ENCODE measurements at places on chromosomes 2 and 18. TPM values are rescaled to one million over a fixed set of nuclear protein-coding genes. Genes with fewer than 3 reads are reported as not detected.
A peak's percentile ranks its signal among the peaks of the same experiment; 100 is the strongest.

- H3K36me3 ChIP-seq, result no peaks in the 10 kb centered on the region
- peak; percentile 81 for DNase-seq
- peaks cover 3% of the 10 kb centered on the region for H3K27me3 ChIP-seq
- H3K27ac ChIP-seq, result no peak overlapping the region
Measured at GRCh38 chr2:147331790-147332419, 512.9 kb upstream of the ACVR2A start.

GRCh38 chr2:169808221-169808620, 9.6 kb downstream of the SSB start:
- no peaks in the 10 kb centered on the region for H3K4me1 ChIP-seq
- no peak overlapping the region for H3K27ac ChIP-seq

DNA sequence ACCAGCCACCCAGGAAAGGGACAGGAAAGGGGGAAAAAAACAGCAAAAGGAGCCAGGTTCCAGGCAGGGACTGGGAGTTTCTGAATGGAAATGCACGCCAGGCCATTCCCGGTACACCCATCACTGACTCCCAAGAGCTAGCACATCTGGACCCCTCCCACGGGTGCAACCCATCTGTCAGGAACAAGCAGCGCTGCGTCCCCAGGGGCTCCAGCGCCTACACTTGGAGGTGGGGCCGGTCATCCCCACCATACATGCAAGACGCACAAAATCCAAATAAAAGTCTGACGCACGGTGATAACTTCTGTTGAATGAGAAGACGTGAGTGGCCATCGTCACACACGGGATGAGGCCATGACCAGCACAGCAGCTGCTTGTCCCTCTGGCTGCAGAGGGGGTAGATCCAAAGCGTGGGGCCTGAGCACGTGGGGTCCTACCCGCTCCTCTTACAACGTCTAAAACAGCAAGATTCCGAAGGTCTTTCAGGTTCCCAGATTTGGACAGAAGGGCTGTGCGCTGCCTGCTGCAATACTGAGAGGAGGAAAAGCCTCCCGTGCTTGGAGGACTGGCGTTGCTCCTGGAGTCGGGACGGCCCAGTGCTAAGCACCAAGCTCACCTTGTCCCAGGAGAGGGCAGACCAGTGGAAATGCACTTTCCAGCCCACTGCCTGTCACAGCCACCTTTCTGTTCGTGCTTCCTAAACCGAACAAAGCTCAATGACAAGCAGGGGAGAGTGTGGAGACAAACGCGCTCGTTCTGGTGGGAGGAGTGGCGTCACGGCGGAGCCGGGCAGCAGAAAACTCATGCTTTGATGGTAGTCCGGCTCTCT, 68.9 kb downstream of the NDUFA10 start:
- DNase-seq, result no peak
- H3K36me3 ChIP-seq, result peaks cover 6% of the 10 kb centered on the region
- H3K27ac ChIP-seq, result no peak overlapping the region
- H3K27me3 ChIP-seq, result no peaks in the 10 kb centered on the region
- no peak overlapping the region for H3K4me3 ChIP-seq
- H3K4me1 ChIP-seq, result no peaks in the 10 kb centered on the region

DNA sequence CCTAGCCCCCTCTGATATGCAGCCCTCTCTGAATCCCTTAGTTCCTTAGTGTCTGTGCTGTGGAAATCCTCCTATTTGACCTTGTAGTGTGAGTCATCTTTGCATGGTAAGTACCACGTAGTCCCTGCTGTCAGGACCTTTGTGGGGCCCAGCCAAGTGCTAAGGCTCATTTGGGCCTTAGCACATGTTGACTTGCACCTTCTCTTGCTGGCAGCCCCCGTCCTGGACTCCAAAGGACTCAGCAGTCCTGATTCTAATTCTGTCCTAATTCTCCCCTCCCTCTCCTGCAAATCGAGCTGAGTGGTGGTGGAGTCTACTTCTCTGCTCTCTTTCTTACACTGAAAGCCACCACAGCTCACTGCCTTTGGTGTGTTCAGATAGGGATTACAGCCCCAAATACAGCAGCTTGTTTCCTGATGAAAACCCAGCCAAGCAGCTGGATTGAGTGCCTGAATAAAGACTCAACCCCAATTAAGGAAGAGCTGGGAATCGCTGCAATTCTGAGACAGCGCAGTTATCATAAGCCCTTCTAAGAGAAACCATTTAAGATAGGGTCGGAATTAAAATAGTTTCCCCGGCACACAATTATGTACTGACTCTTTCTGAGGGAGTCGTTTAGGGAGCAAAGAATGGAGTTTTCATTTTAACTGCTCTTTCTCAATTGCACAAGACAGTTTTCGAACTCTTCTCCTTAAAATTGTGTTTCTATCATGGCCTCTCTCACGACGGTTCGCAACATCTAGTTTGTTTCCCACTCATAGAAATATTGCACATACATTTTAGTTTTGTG, 215.6 kb upstream of the TNP1 start:
- no peak overlapping the region for H3K27ac ChIP-seq
- DNase-seq, result no peak
- H3K27me3 ChIP-seq, result no peaks in the 10 kb centered on the region
- H3K36me3 ChIP-seq, result no peaks in the 10 kb centered on the region

THOC1 gene
- total RNA-seq, result 78.9 TPM

POU3F3 gene
- not detected for total RNA-seq

DNA sequence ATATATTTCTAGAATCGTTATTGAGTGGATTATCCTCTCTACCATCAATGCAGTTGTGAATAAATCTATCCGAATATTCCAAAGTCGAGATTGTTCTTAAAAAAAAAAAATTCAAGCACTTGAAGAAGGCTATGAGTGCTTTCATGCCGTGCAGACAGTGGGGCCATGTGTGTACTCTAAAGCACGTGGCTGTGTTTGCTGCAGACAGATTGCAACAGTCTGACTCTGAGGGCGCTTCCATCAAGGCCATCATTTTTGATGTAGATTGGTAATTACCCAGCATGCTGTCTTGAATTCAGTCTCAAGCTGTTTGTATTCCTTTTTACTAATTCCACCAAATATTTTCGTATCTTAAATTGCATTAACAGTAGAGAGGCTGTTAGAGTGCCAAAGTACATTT, 325.9 kb upstream of the LINC00305 start:
- H3K27ac ChIP-seq, result no peak overlapping the region
- no peak overlapping the region for H3K4me3 ChIP-seq
- no peaks in the 10 kb centered on the region for H3K4me1 ChIP-seq
- no peaks in the 10 kb centered on the region for H3K27me3 ChIP-seq
- H3K36me3 ChIP-seq, result no peaks in the 10 kb centered on the region

GRCh38 chr2:98072442-98072841, 14.5 kb upstream of the VWA3B start:
- no peak overlapping the region for H3K4me3 ChIP-seq
- no peaks in the 10 kb centered on the region for H3K4me1 ChIP-seq
- no peaks in the 10 kb centered on the region for H3K36me3 ChIP-seq
- H3K27me3 ChIP-seq, result peaks cover 3% of the 10 kb centered on the region
- H3K27ac ChIP-seq, result no peak overlapping the region

- DNase-seq, result no peak
- H3K27me3 ChIP-seq, result no peaks in the 10 kb centered on the region
- no peak overlapping the region for H3K4me3 ChIP-seq
Measured at GRCh38 chr2:119234021-119235019, 10.7 kb downstream of the STEAP3 start.

NCK2 gene
- 85.8 TPM for total RNA-seq

GRCh38 chr2:5748391-5748790, 56.2 kb downstream of the SOX11 start:
- no peaks in the 10 kb centered on the region for H3K27me3 ChIP-seq
- H3K36me3 ChIP-seq, result no peaks in the 10 kb centered on the region
- no peak overlapping the region for H3K4me3 ChIP-seq
- DNase-seq, result no peak
- no peak overlapping the region for H3K27ac ChIP-seq

SH3RF3 gene
- 0.47 TPM for total RNA-seq

GRCh38 chr18:60019463-60019840, 119.7 kb downstream of the PMAIP1 start:
- peaks cover 2% of the 10 kb centered on the region for H3K27me3 ChIP-seq
- no peaks in the 10 kb centered on the region for H3K4me1 ChIP-seq

ZNF892 gene
- total RNA-seq, result 4.7 TPM

DNA sequence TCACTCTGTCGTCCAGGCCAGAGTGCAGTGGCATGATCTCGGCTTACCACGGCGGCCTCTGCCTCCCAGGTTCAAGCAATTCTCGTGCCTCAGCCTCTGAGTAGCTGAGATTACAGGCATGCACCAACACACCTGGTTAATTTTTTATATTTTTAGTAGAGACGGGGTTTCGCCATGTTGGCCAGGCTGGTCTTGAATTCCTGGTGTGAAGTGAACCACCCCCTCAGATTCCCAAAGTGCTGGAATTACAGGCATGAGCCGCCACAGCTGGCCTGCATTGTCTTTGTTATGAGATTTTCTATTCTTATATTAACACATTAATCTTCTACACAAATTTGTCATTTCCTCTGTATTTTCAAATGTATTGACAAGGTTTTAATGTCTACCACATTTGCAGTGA, 75.2 kb downstream of the SEPTIN10 start:
- no peak overlapping the region for H3K4me3 ChIP-seq
- no peaks in the 10 kb centered on the region for H3K4me1 ChIP-seq
- peaks cover 25% of the 10 kb centered on the region for H3K27me3 ChIP-seq
- H3K27ac ChIP-seq, result no peak overlapping the region
- H3K36me3 ChIP-seq, result no peaks in the 10 kb centered on the region

DNA sequence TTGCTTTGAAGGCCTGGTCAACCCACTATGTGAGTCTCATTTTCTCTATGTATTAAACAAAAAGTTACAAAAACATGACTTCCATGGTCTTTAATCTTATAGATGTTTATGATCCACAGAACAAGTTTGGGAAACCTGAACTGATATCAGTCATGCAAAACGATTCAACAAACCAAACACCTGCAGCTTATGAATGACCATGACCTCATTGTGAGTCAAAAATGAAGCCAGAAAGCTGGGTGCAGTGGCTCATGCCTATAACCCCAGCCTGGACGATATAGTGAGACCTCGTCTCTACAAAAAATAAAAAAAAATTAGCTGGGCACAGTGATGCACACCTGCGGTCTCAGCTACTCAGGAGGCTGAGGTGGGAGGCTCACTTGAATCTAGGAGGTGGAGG, 270.4 kb upstream of the CCDC68 start:
- H3K27me3 ChIP-seq, result no peaks in the 10 kb centered on the region
- H3K36me3 ChIP-seq, result no peaks in the 10 kb centered on the region
- no peak for DNase-seq
- H3K4me1 ChIP-seq, result peaks cover under 1% of the 10 kb centered on the region

GPR45 gene
- not detected for total RNA-seq

VAMP5 gene
- 33.1 TPM for total RNA-seq

DNA sequence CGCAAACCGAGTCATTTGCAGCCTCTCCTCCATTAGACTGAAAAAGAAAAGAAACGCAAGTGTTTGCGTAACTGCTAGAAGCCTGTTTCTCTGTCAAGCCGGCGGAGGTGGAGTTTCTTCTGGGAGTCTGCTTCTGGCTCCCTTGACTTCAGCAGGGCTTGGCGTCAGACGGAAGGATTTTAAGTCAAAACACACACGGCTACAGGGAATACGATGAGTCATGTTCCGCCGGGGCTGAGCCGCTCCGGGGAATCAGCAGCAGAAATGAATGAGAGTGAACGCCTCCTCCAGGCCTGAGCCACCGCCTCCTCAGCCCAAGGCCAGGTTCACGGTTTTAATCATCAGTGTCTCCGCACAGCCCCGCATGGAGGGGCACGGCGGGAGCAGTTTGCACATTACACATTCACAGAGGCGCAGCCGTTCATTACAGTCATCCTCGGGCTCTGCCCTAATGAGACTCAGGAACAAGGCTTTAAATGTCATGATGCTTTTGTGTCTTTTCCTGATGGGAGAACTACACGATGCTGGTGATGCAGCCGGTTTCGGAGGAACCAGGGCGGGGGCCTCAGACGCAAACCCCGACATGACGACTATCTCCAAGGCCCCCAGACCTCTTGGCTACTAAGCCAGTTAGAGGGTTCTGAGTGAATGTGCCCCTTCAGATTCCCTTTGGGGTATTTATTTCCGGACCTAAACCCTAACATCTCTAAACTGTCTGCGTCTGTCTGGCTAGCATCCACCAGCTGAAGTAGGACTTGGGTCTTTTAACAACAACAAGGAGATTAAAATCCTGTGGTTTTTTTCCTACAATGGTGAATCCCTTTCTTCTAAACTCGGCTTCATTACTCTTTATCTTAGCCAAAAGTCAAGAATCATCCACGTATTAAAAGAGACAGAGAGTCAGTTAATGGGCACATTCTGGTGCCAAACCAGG, 11.1 kb upstream of the SCG2 start:
- no peak overlapping the region for H3K4me3 ChIP-seq
- H3K36me3 ChIP-seq, result no peaks in the 10 kb centered on the region
- H3K27me3 ChIP-seq, result peaks cover 28% of the 10 kb centered on the region
- H3K27ac ChIP-seq, result no peak overlapping the region

DNA sequence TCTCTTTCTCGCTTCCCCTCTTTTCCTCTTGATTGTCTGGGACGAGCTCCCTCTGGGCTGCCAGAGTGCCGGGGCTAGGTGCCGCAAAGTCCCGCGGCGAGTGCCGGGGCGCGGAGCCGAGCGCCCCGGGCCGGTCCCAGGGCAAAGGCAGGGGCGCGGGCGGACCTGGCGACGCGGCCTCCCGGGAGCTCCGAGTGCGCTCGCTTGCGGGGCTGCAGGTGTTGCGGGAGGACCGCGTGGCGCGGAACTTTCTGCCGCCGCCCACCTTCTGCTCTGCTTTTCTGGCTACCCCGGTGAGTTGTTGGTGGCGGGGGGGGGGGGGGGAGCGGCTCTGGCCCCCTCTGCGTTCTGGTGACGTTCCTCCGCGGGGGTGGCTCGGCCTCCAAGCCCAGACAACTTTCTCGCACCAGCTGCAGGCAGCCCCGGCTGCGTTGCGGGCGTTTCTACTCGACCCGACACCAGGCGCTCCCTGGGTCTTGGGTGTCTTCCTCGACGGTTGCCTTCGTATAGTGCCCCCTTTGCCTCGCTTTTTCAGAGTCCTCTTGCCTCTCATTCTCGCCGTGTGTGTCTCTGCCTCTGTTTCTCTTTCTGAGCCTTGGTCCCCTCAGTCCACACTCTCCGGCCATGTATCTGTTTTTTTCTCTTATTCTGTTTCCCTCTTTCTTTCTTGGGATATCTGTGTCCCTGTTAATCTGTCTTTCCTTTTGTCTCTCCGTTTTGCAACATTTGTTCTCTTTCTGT, 759 bp downstream of the GALNT13 start:
- H3K27ac ChIP-seq, result no peak overlapping the region
- H3K36me3 ChIP-seq, result no peaks in the 10 kb centered on the region
- no peak overlapping the region for H3K4me3 ChIP-seq
- DNase-seq, result no peak
- H3K4me1 ChIP-seq, result no peaks in the 10 kb centered on the region
- peaks cover 23% of the 10 kb centered on the region for H3K27me3 ChIP-seq

GRCh38 chr2:136242687-136243277, 124.8 kb upstream of the CXCR4 start:
- H3K4me1 ChIP-seq, result peaks cover 44% of the 10 kb centered on the region
- peak; percentile 71 for DNase-seq
- H3K4me3 ChIP-seq, result no peak overlapping the region

- H3K4me1 ChIP-seq, result no peaks in the 10 kb centered on the region
- no peaks in the 10 kb centered on the region for H3K27me3 ChIP-seq
- H3K36me3 ChIP-seq, result no peaks in the 10 kb centered on the region
- no peak for DNase-seq
- no peak overlapping the region for H3K27ac ChIP-seq
- H3K4me3 ChIP-seq, result no peak overlapping the region
Measured at GRCh38 chr2:145854039-145854755, 1334.3 kb upstream of the ZEB2 start.

Data from activated CD4-positive, alpha-beta T cell treated with anti-CD3 and anti-CD28 coated beads, Interleukin-2, amount 10 ng/mL, durations not matched to agents 24 days and 14 days (primary cell).